GM12891 (cell line): ENCODE measurements at places on chromosomes 11 and 22.
A peak's percentile ranks its signal among the peaks of the same experiment; 100 is the strongest.

DNA sequence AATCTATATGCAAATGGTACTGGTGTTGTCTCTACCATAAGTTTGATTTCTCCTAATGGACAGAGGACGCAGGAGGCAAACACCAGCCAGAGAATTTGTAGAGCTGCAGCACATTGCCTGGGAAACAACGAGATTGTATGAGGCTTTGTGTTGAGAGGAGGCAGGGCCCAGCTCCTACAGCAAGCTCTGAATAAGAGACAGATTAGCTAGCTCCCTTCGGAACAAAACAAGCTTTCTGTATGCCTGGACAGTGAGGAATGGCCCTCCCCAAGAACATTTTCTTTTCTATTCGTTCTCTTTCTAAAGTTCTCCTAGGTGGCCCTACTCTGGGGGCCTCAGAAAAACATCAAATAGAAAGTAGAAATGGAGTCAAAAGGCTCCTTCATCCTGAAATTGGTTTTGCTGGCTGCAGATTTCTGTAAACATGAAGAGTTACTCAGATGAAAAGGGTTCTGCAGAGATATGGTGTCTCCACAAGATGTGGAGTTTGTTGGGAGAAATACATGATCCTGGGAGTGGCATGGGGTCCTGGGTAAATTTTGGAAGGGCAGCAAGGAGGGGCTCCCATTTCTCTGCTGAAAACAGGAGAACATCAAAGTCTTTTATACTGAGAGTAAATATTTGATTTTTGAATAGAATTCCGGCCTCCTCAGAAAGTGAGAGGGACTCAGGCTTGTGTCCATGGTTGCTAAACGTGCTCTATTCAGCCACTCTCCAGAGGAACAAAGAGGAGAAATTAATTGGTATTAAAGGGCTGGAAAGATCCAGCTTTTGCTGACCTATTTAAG lies 6.8 kb upstream of the HEPACAM start:
- no peak for DNase-seq

GRCh38 chr11:116976941-116977570 lies 121.2 kb downstream of the SIK3 start:
- DNase-seq, result no peak

DNA sequence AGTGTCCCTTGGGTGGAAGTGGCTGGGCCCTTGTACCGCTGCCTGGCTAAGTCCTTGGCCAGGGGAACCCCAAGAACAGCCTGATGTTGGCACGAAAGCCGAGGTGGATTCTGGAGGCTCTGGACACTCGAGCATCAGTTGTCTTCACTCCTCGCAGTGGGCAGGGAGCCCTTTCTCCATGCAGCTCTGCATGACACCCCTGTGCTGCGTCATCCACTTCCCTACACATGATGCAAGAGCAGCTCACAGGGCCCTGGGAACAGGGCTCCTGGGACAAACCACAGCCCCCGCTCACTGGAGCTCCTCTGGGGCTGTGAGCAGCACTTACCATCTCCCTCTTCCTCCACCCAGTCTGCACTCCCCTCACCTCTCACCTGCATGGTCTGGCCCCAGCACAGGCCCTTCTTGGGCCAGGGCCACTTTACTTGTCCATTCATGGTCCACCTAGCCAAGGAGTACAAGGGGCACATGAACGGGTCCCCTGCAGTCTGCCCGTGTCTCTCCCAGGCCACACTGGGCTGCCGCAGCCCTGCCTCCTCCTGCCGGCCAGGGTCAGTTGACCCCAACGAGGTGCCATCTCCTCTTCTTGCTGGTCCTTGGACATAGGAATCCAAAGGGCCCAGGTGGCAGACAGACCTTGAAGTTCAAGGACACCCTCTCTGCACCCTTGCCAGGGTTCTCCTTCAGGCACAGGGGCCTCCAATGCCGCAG lies 66.5 kb downstream of the IGF2 start:
- DNase-seq, result no peak

GRCh38 chr11:69362315-69362714 lies 68.4 kb downstream of the MYEOV start:
- no peak for DNase-seq

- DNase-seq, result peak; percentile 16
These were observed 148.1 kb downstream of the FAM76B start for GRCh38 chr11:95641495-95641894.

GRCh38 chr11:70570693-70571395 lies 172.5 kb downstream of the CTTN start:
- no peak for DNase-seq

DNA sequence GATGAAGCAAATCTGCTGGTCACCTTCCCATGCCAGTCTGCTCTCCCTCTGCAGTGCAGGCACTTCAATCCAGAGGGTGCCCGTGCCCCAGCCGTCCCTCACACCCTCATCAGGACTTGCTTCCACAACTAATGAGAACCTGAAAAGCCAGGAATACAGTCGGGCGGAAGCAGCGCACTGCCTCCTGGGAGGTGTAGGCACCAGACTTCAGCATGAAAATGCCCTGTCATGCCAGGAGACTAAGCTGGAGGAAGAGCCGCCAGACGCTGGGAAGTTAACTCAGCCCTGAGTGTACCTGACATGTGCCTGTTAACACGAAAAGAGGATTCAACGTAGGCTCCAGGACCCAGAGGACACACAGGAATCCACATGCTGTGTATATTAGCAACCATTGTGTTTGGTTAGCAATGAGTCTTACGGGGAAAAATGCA lies 40.1 kb upstream of the FLI1 start:
- DNase-seq, result no peak

- no peak for DNase-seq
These were observed 26.0 kb downstream of the CHEK2 start for GRCh38 chr22:28715611-28716010.

- no peak for DNase-seq
These were observed 196.4 kb downstream of the DBX1 start for GRCh38 chr11:19963697-19964387.

DNA sequence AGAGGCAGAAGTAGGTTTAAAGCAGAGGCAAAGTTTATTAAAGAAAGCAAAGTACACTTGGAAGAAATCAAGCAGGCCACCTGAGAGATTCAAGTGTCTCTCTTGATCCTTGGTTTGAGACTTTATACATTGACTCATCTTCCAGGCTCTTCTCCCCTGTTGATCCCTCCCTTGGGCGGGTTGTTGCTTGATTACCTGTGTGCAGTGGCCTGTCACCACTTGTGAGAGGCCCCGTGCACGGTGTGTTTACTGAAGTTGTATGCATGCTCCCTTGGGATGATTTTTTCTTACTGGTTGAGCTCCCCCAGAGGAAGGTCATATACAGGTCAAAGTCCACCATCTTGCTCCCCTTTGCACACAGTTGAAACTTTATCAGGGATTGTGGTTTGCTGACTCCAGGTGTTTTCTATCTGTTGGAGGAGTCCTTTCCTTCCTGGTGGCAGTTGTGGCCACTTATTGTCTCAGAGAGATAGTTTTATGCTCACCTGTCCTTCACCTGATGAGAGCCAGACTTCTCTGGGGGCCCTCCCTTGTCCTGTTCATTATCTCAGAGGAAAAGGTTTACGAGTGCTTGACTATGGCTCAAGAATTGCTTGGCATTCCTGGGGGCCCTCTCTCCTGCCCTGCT lies 16.3 kb upstream of the RBMXL2 start:
- no peak for DNase-seq

DNA sequence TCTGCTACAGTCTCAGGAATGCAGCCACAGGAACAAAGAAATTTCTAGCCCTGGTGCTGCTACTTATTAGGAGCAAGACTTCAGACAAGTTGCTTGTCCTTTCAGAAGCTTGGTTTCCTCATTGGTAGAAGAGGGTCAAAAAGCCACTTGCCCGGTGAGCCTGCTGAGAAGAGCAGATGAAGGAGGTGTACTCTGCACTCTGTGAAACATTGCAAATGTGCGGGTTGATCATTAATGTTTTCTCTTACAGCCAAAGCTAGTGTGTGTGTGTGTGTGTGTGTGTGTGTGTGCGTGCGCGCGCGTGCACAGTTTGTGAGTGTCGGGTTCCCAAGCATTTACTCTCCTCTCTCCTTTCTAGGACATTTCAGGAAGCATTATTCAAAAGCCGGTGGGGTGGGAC lies 86.3 kb upstream of the NNMT start:
- DNase-seq, result no peak

GRCh38 chr11:16612566-16613261 lies 125.7 kb upstream of the C11orf58 start:
- no peak for DNase-seq

GRCh38 chr11:119612814-119613213 lies 116.2 kb downstream of the NECTIN1 start:
- DNase-seq, result no peak

GRCh38 chr11:770642-771616 lies 6.4 kb downstream of the GATD1 start:
- no peak for DNase-seq

GRCh38 chr11:93478841-93479240 lies 64.3 kb downstream of the SMCO4 start:
- no peak for DNase-seq

DNA sequence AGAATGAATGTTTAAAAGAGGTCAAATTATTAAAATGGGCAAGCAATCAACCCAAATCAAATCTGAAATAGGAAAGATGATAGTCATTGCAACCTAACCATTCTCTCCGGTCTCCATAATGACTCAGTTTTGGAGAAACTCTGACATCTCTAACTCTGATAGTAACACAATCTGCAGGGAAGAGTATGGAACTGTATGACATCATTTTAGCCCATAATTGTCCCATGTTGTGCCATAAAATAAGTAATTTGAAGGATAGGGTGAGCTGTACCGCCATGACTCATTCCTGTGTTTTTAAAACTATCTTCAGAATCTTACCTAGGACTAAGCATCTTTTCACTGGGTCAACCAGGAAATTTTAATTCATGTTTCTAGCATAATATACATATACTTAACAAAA lies 350.8 kb downstream of the DLG2 start:
- DNase-seq, result no peak

- DNase-seq, result peak; percentile 84
These were observed 61.8 kb downstream of the SLC22A12 start for GRCh38 chr11:64652586-64653387.

DNA sequence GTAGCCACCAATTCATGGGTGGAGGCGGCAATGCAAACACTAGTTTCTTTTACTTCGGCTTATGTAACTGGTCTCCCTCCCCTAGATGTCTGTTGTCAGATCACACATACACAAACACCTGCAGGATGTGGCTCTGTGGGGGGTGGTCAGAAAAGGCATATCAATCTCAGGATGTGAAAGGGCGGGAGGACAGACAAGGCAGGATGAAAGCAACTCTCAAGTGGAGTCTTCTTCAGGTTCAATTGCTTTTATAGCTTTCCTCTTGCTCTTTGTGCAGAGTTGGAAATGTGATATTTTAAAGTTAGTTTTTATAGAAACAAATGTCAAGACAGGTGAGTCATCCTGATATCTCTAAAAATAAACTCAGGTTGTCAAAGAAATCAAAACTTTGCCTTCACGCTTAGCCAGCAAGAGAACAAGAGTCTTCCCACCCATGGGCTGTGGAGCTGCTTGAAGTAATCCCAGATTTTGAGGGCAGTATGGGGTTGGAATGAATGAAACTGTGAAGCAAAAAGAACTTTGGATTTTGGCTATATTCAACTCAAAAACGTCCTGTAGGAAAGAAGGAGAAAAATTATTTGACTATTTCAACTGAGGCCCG lies 423.4 kb downstream of the GUCY1A2 start:
- no peak for DNase-seq

DNA sequence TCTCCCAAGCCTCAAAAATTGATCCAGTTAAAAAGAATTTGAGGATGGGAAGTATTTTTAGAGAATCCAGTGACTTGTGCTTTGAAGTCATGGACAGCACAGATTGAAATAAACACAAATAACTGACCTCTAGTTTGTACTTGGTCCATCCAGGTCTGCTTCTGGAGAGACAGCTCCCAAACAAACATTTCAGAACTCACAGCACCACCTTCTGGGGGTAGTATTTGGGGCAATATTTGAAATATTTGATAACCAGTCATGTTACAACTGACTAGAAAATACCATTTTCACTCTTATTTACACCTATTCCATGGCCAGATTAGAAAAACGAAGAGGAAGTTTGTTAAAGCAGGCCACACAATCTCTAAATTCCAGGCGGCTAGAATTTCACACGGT lies 56.2 kb downstream of the CTSC start:
- DNase-seq, result no peak

DNA sequence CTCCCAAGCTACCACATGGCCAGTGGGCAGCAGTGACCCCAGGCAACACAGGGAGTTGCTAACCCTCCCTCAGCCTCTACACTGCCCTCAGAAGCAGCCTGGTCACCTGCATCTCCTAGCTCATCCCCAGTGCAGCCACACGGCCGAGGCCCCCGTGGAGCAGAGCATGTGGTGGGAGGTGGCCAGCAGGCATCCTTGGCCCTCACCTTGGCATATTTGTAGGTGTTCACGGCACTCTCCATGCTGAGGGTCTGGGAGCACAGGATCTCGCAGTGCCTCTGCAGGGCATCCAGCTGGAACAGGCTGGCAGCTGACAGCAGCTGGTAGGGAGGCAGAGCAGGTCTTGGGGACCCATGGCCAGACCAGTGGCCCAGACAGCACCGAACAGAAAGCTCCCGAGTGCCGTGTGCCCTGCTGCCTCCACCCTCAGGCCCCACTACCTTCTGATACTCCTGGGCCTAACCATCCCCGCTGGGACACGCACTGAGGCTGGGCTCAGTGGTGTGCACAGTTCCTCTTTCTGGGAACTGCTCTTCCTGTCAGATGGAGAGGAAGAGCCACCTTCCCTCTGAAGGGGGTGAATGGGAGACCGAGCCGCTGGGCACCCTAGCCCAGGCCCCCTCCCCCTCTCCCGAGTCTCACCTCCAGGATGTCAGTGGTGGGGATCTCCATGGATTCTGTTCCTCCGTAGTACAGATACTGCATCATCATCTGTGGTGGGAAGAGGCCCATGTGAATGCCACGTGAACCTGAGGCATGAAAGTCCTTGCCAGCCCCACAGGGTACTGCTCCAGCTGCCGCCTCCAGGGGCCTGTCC lies 48.8 kb downstream of the NAT10 start:
- DNase-seq, result peak; percentile 61

DNA sequence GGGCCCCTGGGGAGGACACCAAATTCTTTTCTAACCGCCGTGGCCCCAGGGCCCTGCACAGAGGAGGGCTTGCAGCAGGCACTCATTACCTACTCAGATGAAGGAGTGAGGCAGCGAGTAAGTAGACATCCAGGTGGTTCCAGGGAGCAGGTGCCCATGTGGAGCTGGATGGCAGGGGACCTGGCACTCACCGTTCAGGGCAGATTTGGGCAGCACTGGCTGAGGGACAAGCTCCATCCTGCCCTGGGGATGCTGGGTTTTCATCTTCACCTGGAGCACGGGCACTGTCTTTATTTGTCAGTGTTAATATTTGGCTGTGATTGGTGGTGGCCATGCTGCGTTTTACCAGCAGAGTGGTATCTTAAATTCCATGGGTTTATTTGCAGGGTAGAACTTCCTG lies 1182.7 kb downstream of the BRD1 start:
- no peak for DNase-seq

GRCh38 chr11:67648140-67648795 lies 2.3 kb downstream of the ACY3 start:
- DNase-seq, result peak; percentile 78

DNA sequence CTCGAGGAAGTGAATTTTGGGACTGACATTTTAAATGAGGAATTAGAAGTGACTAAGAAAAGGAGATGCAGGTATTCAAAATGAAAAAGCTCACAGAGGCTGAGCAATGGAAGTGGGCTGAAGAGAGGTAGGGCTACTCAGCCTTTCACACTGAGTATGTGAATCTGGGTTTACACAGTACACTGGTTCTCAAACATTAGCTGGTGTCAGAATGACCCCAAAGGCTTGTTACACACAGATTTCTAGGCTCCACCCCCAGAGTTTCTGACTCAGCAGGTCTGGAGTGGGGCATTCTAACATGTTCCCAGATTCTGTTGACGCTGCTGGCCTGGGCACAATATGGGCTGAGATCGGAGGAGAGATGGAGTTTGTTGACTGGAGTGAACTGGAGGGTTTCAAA lies 32.8 kb downstream of the CADM1 start:
- DNase-seq, result no peak

- no peak for DNase-seq
These were observed 76.8 kb upstream of the BIRC3 start for GRCh38 chr11:102240502-102240901.
